ENCODE measurements at places on chromosomes 1 and 21. TPM values are rescaled to one million over a fixed set of nuclear protein-coding genes. Genes with fewer than 3 reads are reported as not detected.

The DIPK1A gene
- 6.8 TPM for total RNA-seq

DNA sequence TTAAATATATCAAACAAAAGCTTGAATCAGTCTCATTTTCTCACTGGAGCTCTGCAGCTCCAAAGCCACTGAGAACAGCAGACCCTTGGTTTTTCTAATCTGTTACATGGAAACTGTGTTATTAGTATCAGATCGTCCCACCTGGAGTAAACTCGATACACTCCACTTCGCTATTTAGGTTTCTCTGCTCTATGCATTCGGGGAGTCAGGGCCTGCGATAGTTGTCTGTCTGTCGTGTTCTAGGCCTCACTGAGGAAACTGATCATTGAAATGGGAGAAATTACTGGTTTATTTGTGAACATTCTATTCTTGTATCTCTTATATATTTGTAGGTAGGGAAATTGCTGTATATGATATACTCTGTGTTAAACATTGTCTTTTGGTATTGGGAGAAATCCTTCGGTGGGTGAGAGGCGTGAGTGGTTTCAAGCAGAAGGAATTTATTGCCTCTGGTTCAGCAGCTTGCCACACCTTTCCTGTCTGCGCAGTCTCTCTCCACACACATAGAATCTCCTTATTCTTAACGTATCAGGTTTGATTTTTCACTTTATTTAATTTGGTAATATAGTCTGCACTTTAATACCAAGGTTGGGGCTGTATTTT lies 8.5 kb downstream of the PRDM2 start:
- no peak for DNase-seq

- DNase-seq: no peak
Observed at GRCh38 chr21:32382108-32382644, 10.6 kb downstream of the URB1 start.

The TMCO2 gene
- total RNA-seq: 0.55 TPM

The RALGPS2 gene
- 9.0 TPM for total RNA-seq

DNA sequence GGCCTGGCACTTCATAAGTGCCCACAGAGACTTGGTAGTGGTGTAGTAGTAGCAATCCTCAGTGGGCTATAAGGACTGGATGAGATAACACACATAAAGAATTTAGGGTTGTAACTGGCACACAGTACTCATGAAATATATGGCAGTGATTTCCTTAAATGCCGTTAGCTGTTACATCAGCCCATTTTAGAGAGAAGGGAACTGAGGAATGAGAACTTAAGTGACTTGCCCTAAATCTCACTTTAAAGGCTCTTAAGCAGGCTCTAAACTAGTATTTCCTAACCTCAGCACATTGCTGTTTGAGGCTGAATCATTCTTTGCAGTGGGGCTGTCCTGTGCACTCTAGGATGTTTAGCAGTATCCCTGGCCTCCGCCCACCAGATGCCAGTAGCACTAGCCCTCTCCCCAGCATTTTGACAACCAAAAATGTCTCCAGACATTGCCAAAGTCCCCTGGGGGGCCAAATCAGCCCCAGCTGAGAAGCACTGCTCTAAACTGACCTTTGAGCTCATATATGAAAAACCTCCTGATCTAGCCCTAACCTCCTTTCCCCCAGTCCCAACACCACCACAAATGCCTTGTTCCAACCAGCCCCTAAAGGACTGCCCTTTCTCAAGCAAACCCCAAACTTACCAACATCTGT lies 11.6 kb downstream of the CAMK2N1 start:
- no peak for DNase-seq
